NCI-H1694 (cell line): ENCODE measurements at places on chromosomes 11 and 22.

GRCh38 chr11:58923300-58923788 is 15.9 kb upstream of the GLYATL1 start:
- DNase-seq: no peak

GRCh38 chr11:10438458-10438857 is 16.6 kb upstream of the AMPD3 start:
- no peak for DNase-seq

GRCh38 chr11:87190071-87190470 is 152.3 kb downstream of the TMEM135 start:
- DNase-seq: no peak

DNA sequence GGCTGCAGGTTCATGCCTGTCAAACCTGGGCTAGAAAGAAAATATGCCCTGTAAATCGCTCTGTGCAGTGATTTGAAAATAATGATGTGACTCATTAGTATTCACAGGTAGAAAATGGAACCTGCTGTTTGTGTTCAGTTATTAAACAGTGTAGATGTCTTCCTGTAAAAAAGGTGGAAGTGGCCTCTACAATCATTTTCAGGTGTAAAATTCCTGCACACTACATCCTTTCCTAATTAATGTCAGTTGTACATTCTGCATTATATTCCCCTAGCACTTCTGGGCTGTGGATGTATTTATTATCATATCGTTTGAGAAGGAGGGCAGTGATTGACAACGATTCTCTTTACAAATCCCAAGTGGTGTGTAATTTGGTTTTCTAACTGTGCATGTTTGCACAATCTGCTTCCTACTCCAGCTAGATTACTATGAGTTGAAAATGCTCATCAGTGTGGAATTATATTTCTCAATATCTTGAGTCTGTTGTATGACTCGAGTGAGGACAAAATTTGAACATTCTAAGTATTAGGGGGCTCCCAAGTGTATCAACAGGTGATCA is 454.0 kb upstream of the DDI1 start:
- no peak for DNase-seq

GRCh38 chr22:41359376-41359775 is 22.4 kb upstream of the TEF start:
- no peak for DNase-seq

DNA sequence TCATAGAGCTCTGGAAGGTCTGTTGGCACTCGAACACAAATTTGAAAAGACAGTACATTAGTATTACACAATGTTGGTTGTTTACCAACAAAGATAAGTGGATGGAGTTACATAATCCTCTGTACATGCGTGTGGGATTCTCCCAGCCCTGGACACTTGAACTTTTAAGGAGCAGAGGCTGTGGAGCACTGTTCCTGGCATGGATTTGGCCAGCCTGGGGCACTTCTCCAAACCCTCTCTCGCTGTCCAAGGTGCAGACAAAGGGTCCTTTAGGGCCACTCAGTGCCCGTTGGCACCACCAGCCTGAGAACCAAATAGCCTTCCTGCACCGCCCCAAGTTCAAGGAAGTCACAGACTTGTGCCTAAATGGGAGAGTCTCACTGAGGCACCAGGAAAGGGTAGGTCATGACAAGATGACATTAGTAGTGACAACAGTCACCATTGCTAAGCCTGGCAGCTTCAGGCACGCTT is 1.6 kb upstream of the ANO1 start:
- no peak for DNase-seq

GRCh38 chr11:105524286-105524685 is 85.6 kb upstream of the GRIA4 start:
- no peak for DNase-seq

GRCh38 chr11:72604256-72604655 is 70.0 kb downstream of the PDE2A start:
- no peak for DNase-seq

DNA sequence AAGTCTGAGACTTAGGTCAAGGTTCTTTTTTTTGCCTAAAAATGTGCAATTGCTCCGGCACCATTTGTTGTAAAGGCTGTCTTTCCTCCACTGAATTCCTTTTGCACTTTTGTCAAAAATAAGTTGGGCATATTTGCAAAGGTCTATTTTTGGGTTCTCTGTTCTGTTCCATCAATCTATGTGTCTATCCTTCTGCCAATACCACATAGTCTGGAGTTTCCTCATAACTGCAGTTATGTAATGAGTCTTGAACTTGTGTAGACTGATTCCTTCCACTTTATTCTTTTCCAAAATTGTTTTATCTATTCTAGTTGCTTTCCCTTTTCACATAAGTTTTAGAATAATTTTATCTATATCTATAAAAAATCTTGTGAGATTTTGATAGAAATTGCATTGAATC is 6.7 kb downstream of the KCNJ5 start:
- DNase-seq: no peak

DNA sequence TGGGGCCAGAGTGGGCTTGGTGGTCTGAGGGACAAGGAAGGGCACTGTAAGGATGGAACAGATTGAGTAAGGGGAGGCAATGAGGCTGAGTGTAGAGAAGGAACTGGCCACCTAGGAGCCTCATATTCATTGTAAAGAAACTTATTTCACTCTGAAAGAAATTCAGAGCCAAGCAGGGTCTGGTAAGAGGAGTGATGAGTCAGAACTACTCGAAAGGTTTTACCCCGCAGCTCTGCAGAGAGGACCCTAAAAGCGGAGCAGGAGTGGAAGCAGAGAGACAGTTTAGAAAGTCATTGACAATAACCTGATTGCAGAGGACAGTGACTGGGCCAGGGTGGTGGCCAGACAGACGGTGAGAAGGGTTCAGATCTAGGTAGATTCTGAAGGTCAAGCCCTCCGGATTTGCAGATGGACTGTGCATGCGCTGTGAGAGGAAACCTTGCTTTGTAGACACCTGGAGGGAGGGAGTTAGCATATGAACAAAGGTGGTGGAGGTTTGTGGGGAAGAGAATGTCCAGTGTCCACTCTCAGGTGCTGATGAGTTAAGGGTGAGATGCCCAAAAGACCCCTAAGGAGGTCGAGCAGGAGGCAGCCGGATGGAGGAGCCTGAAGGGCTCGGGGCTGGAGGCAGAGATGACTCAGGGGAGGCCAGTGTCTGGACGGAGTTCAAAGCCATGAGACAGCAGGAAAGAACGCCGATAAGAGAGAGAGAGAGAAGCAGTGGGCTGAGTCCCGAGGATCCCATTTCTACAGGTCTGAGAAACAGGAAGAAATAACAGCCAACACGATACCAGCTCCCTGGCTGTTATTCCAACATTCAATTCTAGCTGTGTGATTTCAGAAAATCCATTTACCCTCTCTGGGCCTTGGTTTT is 546.0 kb downstream of the BRD1 start:
- DNase-seq: no peak

GRCh38 chr11:69102732-69103615 is 52.8 kb upstream of the SMIM38 start:
- DNase-seq: no peak

GRCh38 chr11:40338739-40339138 is 1120.7 kb downstream of the LRRC4C start:
- no peak for DNase-seq

DNA sequence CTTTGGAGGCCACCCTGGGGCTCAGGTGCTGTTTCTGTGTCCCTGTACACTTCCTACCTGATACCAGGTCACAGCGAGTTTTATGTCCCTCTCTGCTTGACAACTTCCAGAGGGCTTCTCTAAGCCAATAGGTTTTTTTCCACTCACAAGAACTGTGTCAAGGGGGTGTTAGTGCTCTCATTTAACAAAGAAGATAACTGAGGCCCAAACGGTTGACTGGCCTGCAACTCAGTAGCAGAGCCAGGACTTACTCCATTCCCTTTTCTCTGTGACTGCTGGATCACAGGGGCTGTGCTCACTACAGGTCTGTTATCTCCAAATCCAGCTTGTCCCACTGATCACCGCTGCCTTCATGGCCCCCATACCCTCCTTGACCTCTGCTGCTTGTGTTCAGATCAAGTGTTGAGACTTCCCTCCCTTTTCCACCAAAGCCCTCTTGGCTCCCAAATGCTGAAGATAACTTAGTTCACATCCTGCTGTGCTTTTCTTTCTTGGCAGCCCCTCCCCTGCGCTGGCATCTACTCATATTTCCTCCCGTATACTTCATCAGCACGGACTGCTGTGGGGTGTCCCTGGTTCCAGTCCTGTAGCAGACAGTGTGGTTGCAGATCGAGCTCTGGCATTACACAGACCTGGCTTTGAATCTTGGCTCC is 41.3 kb downstream of the POU2F3 start:
- no peak for DNase-seq

DNA sequence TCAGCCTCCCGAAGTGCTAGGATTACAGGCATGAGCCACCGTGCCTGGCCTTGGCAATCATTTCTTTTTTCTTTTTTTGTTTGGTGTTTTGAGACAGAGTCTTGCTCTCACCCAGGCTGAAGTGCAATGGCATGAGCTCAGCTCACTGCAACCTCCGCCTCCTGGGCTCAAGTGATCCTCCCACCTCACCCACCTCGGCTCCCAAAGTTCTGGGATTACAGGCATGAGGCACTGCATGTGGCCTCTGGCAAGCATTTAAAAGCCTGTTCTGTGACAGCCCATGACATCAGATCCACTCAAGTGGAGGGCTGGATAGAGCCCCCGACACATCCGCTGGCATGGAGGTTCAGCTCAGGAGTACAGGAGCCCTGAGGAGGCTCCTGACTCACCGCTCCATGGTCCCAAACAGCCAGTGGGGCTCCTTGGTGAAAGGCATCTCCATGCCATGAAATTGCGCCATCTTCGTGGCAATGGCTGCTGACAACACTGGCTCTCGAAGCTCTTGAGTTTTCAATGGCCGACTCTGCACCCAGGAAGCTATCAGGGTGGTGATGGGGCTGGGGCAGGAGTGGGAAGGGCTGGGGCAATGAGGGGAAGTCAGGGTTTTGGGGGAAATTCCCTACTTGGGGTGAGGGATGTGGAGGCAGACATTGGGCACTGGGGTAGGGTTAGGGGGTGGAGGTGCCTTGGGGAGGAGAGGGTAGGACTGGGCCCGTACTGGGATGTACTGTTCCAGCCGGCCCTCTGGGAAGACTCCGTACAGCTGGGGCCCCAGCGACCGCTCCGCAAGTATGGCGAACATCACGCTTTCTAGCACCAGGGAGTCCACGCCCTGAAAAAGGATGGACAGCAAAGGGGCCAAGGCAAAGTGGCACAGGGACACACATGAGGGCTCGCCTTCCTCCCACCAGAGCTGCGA is 1.4 kb downstream of the CHKB start:
- DNase-seq: no peak

- no peak for DNase-seq
Observed at GRCh38 chr11:105696000-105696399, 86.1 kb downstream of the GRIA4 start.

- no peak for DNase-seq
Observed at GRCh38 chr11:117170210-117170609, 8.3 kb upstream of the SIDT2 start.

DNA sequence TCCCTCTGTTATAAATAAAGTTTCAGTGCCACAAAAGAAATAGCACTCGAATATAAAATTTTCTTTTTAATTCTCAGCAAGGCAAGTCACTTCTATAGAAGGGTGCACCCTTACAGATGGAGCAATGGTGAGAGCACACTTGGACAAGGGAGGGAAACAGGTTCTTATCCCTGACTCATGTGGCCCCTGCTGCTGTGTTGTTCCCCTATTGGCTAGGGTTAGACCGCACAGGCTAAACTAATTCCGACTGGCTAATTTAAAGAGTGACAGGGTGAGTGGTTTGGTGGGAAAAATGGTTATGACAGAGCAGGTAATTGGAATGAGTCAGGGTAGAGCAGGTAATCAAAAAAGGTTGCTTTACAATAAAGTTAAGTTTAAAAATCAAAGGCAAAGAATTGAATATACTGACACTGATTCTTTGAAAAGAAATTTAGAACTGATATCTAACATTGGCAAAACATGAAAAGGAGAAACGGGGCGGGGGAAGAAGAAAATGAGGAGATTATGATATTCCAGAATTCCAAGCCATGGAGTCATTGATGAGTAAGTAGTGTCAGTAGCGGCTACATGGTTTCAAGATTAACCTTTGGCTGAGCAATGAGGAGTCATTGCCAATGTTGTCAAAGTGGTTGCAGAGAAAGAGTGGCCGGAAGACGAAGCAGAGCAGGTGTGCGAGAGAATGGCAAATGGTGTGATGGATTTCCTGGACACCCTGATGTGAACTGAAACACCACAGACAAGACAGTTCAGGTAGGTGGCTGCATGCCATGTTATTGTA is 48.4 kb upstream of the MRGPRX1 start:
- no peak for DNase-seq

DNA sequence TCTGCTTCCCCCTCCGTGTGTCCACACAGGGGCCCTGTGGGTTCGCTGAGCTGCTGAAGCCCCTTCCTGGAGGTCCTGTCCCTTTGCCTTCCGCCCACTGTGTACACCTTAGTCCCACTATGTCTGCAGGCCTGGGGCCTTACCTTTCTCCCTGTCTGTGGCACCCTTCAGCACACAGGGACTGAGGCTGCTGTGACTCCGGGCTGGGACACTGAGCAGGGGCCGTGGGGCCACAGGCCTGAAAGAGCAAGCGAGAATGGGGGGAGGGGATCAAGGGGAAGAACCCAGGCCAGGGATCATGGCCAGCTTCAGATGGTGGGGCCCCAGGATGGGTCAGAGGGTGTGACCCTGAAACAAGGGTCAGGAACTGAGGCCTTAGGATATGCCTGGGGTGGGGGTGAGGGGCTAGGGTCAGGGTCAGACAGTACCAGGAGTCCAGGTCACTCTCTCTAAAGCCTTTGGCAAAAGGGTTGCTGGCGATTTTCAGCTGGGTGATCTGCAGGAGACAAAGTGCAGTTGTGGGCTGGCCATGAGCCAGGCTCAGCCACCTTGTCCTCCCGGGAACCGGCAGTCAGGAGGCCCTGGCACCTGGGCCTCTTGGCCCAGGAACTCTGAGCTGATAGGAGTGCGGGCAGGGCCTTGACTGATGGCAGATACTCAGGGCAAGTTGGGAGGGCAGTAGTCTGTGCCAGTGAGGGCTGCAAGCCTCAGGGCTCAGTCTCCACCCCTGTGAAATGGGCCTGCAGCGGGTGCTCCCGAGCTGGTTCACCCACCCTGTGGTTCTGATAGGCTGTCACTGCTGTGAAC is 2.6 kb upstream of the NUDT8 start:
- no peak for DNase-seq

DNA sequence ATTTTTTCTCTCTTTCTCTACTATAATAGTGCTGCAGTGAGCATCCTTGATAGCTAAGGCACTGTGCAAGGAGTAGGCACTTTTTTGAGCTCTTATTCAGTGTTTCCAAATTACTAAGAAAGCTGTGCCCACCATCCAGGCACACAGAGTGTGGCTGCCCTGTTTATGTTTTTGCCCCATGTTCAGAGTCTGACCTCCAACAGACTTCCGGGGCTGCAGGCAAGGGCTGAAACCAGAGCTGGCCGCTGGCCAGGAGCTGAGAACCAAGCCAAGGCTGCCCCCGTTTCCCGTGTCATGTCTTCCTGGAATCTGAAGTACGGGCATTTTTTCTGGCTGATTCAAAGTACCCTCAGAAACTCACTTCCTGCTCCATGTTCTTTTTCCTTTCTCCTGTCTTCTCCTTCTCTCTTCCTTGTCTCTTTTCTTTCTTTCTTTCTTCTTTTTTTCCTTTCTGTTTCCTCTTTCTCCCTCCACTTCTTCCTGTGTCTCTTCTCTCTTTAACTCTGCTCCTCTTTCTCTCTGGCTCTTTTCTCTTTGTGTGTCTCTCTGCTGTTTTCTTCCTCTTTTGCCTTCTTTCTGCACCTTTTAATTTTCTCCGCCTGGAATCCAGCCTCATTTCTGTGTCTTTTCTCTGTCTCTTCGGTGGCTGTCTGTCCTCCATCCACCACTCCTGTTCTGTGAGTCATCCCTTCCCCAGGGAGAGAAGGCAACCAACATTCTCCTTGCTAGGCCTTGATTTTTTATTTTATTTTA is 17.0 kb upstream of the KCTD14 start:
- no peak for DNase-seq
